ENCODE measurements at places on chromosomes 6 and 20.

GRCh38 chr20:3307725-3308124 is 68.7 kb upstream of the SLC4A11 start:
- no peak for DNase-seq

- no peak for DNase-seq
These were observed 19.5 kb downstream of the SYTL3 start for GRCh38 chr6:158669145-158670035.

- no peak for DNase-seq
These were observed 42.2 kb upstream of the TGM6 start for GRCh38 chr20:2338411-2339066.

DNA sequence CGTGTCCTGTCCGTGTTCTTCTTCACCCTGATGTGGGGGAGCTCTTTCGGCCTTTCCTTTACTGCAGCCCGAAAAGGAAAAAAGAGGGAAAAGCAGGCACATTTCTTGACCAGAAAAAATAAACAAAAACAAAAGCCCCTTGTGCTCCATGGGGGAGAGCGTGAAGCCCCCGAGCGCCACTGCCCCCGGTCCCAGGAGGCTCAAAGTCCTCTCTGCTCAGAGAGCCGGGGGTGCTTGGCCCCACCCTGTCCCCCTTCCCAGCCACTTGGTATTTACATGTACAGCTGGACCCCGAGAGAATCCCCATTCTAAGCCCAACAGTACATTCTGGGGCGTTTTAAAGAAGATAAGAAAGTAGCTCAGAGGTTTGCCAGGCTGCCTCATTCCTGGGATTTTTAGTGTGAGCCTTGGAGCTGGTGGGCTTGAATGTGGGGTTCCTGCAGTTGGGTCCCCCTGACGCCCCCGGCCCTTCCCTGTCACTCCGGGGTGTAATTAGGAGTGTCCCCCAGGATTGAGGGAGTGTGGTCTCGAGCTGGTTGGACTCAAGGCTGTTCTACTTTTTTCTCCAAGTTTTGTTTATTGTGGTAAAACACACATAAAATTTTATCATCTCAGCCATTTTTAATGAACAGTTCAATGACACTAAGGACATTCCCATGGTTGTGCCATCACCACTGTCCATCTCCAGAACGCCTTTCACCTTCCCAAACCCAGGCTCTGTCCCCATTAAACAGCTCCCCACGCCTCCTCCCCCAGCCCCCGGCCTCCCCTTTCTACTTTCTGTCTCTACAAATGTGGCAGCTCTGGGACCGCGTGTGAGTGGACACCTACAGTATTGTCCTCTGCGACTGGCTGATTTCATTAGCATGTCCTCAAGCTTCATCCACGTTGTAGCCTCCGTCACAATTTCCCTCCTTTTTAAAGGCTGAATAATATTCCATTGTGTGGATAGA is 55.7 kb upstream of the BHLHE23 start:
- no peak for DNase-seq

- no peak for DNase-seq
These were observed 78.5 kb downstream of the NFATC2 start for GRCh38 chr20:51463998-51464397.

GRCh38 chr6:159267165-159267564 is 98.0 kb downstream of the FNDC1 start:
- no peak for DNase-seq

DNA sequence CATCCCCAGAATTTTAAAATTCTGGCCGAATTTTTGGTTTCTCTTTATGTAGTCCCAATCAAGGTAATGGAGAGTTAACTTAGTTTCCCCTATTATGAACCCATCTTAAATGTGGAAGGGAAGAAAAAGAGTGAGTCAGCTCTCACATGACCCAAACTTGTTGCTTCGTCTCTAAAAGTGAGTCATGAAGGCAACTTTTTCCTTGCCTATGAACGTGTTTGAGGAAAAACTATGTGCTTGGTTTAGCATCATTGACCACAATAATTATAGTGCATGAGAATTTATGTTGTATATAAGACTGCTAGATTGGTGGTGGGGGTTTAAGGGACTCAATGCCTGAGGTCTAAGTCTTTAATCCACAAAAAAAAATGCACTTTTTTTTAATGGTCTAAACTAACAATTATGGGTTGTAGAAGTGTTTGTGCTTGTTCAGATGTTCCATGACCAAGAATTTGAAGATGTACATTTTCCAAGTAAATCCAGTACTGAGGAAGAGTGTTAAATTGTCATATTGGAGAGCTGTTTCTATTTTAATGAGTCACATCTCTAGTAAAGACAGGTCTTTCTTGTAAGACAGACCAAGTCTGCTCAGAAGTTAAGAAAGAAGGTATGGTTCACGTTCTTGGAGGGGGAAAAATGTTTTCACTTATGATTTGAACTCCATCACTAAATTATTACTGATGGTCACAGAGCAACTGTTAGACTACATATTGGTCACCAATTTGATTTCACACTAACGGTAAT is 409.9 kb upstream of the MARCKS start:
- DNase-seq = no peak

GRCh38 chr6:3805448-3806123 is 43.6 kb upstream of the FAM50B start:
- DNase-seq = no peak

DNA sequence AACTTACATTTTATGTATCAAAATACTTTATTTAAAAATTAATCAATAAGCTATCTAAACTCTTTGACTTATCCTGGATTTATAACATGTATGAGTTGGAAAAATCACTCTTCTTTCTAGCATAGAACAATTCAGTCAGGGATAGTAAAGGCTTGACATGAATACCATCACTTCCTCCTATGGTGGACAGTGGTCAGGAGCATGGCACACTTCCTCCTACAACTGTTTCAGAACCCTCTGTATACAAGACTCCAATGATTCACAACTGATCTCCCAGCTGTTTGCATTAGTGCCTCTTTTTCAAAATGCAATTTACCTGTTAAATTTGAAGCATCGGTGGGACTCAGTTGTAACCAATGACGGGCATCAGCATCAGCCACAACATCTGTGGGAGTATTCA is 129.7 kb downstream of the RALGAPA2 start:
- no peak for DNase-seq

GRCh38 chr6:145714731-145715130 is 20.6 kb downstream of the EPM2A start:
- DNase-seq = no peak

- DNase-seq = no peak
These were observed 52.2 kb downstream of the TPBG start for GRCh38 chr6:82415820-82416219.

- no peak for DNase-seq
These were observed 173.1 kb downstream of the TFAP2C start for GRCh38 chr20:56801971-56802755.

- DNase-seq = no peak
These were observed 40.9 kb downstream of the SUMO4 start for GRCh38 chr6:149440735-149441671.

DNA sequence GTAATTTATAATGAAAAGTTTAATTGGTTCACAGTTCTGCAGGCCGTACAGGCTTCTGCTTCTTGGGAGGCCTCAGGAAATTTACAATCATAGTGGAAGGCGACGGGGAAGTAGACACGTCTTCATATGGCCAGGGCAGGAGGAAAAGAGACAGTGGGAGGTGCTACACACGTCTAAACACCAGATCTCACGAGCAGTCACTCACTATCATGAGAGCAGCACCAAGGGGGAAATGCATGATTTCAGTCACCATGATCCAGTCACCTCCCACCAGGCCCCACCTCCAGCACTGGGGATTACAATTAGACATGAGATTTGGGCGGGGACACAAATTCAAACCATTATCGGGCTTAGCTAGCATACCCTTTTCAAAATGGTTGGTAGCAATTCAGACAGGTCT is 41.2 kb downstream of the EIF2S2 start:
- DNase-seq = no peak

- no peak for DNase-seq
These were observed 26.3 kb upstream of the LAMP5 start for GRCh38 chr20:9488063-9488462.

DNA sequence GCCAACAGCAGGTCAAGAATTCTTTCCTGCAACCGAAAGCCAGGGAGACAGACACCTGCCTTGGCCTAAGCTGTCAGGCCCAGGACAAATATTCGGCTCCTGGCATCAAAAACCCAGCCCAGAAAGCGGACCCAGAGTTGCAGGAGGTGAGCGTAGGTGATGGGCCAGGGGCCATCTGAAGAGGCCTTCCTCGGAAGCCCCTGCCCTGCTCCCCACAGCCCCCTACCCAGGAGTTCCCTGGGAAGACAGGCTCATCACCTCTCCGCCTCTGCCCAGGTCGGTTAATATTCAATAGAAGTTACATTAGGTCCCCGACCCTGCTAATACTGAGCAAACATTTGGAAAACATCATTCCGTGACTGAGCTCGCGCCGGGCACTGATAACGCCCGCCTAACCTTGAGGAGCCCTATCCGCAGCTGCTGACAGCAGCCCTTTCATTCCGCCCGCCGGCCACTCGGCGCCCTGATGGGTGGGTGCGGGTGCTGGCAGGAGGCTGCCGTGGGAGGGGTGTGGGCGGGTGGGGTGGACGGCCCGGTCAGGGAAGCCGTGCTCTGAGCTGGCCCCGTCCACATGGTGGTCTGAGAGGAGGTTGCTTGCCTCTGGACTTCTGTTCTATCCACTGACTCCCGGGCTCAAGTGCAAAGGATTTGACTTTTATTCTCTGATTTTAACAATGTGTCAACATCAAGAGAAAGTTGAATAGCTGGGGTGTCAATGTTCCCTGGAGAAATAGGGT is 55.7 kb downstream of the HNF4A start:
- DNase-seq = no peak

- no peak for DNase-seq
These were observed 84.5 kb upstream of the LRFN2 start for GRCh38 chr6:40671694-40672050.
